ENCODE measurements at places on chromosomes 13 and 19.

DNA sequence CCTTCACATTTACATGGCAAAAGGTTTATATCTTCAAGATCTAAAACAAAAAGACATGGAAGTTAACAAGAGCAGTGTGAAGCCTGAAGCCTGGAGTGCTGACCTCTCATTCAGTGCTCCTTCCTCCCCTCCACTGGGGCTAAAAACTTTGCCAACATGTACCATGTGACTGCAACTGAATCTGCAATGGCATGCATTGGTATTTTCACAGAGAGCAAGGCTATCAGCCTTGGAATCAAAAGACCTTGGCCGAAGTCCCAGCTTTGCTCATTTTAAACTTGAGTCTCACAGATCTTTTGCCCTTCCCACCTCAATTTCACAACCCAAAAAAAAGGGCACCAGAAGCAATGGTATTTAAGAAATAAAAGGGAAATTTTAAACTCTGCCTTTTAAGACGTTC is 325.1 kb downstream of the DCT start:
- no peak for DNase-seq

DNA sequence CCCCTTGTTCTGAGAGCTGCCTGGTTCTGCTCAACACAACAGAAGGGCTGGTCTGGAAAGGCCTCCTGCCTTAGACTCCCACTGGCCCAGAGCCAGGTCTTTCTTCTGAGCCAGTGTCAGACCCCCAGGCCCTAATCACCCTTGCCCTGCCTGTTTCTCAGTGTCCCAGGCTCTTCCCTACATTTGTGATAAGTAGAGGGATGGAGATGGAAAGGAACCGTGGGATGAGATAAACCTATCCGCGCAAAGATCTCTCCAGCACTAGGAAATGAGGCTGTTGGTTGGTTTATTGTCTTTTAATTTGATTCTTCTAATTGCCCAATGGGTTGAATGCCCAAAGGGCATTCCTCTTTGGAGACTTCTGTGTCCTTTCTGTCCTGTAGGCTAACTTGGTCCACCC is 470.0 kb downstream of the TSHZ3 start:
- DNase-seq = no peak

DNA sequence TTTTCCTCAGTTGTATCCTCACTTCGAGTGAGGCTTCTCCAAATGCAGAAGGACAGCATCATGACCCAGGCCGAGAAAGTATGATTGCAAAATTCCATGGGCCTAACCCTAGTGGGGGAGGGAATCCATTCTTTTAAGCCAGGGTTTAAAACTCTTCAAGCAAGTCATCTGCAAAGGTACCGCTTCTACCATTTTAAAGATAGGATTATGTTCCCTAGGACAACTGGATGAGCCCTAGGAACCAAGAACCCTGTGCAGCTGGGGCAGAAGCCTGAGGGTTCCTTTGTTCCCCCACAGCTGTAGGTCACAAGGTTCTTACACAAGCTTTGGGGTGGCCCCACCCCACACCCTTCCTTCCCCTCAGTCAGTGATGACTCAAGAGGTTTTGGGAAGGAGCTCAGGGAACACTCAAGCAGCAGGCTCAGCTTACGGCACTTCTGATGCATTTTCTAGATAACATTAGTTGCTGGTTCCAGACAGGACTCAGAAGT is 13.5 kb downstream of the ARL11 start:
- DNase-seq = no peak

GRCh38 chr13:103184413-103184812 is 118.2 kb upstream of the SLC10A2 start:
- no peak for DNase-seq

- no peak for DNase-seq
These were observed 171.9 kb downstream of the KLF5 start for GRCh38 chr13:73230716-73231115.

- no peak for DNase-seq
These were observed 220.4 kb upstream of the HTR2A start for GRCh38 chr13:47117268-47117667.

GRCh38 chr19:30479231-30479630 is 107.0 kb downstream of the ZNF536 start:
- no peak for DNase-seq

DNA sequence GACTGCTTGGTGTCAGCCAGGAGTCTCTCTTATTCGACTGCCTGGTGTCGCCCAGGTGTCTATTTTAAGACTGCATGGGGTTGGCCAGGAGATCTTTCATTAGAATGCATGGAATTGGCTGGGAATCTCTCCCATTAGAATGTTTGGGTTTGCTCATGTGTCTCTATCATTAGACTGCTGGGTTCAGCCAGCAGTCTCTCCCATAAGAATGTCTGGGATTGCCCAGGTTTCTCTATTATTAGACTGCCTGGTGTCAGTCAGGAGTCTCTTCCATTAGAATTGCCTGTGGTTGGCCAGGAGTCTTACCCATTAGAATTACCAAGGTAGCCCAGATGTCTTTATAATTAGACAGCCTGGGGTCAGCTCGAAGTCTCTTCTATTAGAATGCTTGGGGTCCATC is 1496.0 kb downstream of the UQCRFS1 start:
- no peak for DNase-seq

DNA sequence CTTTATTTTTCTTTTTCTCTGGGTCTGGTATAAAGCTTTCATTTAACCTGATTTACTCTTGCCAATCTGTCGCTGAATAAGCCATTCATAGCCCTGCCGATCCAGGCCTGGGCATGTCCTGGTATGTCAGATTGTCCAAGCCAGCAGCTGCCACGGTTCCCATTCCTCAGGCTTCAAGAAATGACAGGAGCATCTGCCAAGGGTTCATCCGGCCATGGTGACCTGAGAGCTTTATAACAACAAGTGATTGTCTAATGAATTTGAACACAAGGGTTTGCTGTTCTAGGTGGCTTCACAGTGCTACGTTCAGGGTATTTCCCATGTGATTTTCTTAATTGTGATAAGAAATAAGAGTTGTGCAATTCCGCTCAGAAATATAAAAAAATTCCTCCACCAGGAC is 20.0 kb downstream of the PNMA8A start:
- DNase-seq = no peak

DNA sequence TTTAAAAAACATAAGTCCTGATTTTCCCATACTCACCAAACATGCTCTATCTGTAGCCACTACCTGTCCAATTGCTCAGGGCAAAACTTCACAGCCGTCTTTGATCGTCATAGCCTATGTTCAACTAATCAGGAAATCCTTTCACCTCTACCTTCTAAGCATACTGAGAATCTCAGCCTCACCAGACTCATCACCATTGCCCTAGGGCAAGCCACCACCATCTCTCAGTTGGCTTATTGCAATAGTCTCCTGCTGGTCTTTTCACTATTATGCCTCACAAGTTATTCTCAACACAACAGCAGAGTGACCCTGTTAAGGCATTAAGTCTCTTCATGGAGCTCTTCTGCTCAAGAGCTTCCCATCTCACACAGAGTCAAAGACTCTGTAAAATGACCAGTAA is 260.4 kb upstream of the MAB21L1 start:
- DNase-seq = no peak

- no peak for DNase-seq
These were observed 816.9 kb upstream of the SLC10A2 start for GRCh38 chr13:103883164-103883563.

GRCh38 chr13:78601874-78602560 is 1.3 kb downstream of the POU4F1 start:
- no peak for DNase-seq

DNA sequence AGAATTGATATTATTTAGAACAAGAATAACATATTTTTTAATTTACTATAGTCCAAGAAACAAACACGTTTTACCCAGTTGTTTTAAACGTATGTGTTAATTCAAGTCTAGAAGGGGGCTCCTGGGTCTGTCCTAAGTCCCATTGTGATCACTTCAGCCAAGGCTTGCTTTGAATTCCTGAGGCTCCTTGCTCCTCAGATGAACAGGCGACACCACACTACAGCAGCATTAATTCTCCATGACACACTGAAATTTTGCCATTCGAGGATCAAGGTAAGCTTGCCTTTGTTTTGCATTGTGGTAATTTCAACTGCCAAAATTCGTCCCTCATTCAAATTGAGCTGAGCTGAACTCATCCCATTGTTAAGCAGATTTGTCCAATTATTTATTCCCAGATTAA is 1442.6 kb downstream of the SLITRK5 start:
- DNase-seq = no peak

GRCh38 chr13:91347996-91348905 is 764 bp downstream of the MIR17HG start:
- peak; percentile 45 for DNase-seq

DNA sequence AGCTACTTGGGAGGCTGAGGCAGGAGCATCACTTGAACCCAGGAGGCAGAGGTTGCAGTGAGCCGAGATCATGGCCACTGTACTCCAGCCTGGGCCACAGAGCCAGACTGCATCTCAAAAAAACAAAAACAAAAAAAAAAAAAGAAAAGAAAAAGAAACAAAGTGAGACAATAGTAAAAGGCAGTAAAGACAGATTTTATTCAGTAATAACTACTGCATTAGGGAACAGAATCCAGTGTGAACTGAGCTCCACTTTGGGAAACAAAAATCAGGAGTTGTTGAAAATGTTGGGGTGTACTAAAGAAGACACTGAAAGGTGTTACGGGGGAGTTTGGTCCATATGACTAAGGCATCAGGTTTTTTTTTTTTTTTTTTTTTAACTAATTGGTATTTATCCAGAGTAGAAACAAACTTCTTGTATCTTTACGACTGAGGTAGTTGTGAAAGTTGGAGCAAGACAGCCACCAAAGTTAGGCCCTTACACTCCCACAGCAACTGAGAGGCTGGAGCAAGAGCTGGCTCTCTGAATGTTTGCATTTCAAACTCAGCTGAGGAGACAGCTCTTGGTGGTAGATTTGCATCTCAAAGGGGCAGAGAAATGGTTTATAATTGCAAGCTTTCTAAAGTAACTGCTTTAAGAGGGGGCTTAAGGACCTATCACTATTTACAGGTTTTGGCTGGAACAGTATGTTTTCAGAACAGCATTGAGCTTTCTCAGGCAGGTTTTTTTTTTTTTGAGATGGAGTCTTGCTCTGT is 24.2 kb downstream of the ZNF607 start:
- DNase-seq = no peak

DNA sequence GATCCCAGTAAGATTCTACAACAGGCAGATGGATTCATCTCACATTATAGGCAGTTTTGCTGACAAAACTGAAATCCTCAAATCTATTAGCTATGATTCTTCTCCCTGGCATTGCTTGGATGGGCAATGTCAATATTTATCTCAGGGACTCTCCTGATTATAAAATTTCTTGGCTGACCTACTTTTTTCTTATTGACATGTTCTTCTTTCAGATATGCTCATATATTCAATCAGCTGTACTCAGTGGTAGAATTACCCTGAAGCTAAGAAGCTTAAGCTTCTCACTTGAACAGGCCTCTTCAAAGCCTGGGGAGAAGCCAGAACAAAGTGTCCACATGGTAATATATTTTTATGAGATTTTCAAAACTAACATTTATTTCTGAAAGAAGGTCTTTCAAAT is 513.6 kb downstream of the PCDH9 start:
- DNase-seq = no peak

GRCh38 chr13:45781553-45782326 is 69.8 kb downstream of the SIAH3 start:
- no peak for DNase-seq

DNA sequence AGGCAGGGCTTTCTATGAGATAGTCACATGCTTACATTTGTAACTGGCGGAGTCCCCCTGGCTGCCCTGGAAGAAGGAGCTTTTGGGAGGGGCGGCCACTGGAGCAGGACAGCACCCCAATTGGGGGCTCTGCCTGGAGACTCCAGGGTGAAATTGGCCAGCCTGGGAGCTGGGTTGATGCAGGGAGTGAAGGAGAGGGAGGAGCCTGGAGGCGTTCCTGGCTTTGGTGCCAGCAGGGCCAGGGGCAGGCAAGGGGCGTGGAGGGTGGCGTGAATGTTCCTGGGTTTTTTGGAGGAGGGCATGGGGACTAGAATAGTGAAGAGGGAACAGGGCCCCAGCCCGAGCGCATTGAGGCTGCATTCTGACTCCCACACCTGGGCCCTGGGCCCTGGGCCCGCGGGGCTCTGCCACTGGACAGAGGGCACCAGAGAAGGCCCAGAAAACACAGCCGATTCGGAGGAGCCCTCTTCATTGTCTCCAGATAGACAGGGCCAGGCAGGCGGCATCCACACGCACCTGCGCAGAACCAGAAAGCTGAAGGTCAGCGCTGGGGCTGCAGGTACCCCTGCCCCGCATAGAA is 29.5 kb downstream of the COMP start:
- no peak for DNase-seq

DNA sequence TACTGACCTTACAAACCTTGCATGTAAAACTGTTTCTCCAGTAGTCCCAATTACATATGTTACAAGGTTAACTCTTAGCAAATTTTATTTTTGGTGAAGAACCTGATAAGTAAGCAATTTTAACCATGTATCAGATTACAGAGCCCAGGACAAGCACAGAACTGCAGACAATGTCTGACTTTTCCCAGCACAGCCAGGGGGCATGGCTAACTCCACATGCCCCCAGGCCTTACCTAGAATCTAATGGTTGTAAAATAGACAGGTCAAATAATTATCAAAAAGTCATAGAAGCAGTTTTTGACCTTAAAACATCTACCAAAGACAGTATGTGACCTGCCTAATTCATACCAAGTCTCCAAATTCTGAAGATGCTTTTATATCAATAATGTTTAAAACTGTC is 364.1 kb downstream of the FOXO1 start:
- no peak for DNase-seq

- no peak for DNase-seq
These were observed 12.3 kb downstream of the CYP4F11 start for GRCh38 chr19:15922021-15922420.

DNA sequence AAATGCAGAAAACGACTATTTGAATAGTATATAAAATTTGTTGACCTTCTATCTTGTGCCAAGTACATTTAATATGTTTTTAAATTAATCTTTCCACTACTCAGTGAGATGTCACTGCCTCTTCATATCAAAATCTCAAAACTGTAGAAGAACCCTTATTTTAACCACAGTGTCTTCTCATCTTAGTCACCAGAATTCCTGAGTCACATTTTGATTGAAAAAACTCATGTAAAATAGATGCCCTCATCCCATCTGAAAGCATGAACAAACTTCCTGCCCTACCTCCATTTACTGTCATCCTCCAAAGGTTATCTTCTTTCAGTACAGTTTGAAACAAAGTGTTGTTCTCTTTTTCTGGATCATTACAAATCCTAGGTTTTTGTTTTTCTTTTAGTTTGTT is 1215.4 kb downstream of the PCDH9 start:
- no peak for DNase-seq

DNA sequence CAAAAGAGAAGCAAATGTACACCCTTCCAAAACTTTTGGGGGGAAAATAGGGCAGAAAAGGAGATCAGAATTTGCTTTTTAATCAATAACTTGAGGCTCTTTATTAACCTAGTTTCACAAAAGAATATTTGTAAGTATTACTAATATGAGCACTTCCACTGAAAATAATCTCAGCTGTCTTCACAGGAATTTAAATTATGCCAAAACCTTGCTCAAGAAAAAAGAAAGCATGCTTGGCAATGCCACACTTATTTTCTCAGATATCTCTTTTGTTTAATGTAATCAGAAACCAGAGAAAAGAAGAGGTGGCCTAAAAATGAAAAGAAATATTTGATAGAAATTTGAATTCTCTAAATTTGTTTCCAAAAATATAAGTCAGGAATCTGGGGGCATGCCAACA is 234.9 kb upstream of the GPC6 start:
- no peak for DNase-seq
